ENCODE measurements at places on chromosomes 3 and 15. TPM values are rescaled to one million over a fixed set of nuclear protein-coding genes. Genes with fewer than 3 reads are reported as not detected.

DNA sequence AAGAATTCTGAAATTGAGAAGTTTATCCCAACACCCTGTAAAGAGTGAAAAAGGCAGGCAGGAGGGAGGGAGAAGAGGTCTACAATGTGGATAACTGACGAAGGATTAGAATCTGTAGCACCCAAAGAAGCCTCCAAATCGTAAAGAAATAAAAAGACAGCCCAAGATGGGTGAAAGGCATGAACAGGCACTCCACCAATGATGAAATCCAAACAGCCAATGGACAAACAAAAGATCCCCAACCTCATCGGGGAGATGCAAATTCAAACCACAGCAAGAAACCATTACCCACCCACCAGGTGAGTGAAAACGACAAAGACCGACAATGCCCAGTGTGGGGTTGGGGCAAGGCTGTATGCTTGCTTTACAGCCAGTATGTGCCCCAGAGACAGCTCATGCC lies 85.6 kb downstream of the IQSEC1 start:
- no peak for DNase-seq
- H3K27ac ChIP-seq, result no peak overlapping the region
- no peaks in the 10 kb centered on the region for H3K36me3 ChIP-seq

The AP3B2 gene
- total RNA-seq, result 0.46 TPM

DNA sequence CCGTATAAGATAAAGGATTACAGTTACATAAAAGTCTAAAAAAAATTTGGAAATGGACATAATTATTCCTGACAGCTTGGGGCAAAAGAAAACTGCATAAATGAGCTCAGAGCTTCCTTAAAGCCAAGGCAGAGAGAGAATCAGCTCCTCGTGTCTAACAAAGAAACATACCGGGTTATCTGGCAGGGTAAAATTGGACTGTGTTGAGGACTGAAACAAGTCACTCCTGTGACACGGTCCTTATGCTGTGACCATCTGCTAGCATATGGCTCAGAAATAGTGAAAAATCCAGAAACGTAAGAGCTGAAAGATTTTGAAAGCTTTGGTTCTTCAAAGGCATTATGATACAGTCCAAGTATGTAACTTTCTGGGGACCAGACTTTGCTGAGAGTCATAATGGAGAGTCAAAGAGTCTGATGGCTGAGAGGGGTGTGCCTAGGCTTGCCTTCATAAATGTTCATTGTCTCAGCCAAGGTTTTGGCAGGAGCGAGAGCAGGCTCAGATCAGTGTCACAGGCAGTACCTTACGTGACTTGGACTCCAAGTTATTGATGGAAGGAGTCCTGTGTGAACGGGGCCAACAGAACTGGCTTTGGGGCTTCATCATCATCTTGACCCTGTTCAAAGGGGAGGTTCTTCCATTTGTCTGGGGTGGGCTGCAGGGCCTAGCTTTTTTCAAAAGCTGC lies 12.5 kb downstream of the MAP6D1 start:
- H3K27ac ChIP-seq, result no peak overlapping the region
- no peaks in the 10 kb centered on the region for H3K27me3 ChIP-seq
- DNase-seq, result no peak
- no peaks in the 10 kb centered on the region for H3K4me1 ChIP-seq
- no peak overlapping the region for H3K4me3 ChIP-seq

- H3K27me3 ChIP-seq, result no peaks in the 10 kb centered on the region
- no peak overlapping the region for H3K27ac ChIP-seq
- peaks cover 6% of the 10 kb centered on the region for H3K4me1 ChIP-seq
- H3K36me3 ChIP-seq, result no peaks in the 10 kb centered on the region
- no peak for DNase-seq
These were observed 28.4 kb upstream of the TPRG1 start for GRCh38 chr3:189143321-189143720.

The ANKUB1 gene
- 3.0 TPM for total RNA-seq

The ONECUT1 gene
- total RNA-seq, result not detected

The ARL14 gene
- total RNA-seq, result not detected

The C3orf62 gene
- 4.2 TPM for total RNA-seq

DNA sequence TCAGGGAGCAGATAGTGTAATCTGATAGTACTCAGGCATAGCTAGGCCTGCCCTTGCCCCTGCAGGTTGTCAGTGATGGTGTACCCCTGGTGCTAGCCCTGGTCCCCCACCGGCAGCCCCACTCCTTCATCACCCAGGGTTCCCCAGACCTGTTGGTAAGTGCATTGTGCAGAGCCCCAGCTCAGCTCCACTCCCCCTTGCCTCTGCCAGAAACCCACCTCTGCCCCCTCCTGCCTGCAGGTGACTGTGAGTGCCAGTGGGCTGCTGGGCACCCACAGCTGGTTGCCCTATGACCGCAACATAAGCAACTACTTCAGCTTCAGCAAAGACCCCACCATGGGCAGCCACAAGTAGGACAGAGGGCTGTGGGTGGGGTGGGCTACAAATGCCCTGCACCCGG lies 27.5 kb downstream of the NBEAL2 start:
- H3K27me3 ChIP-seq, result no peaks in the 10 kb centered on the region
- DNase-seq, result no peak
- no peak overlapping the region for H3K4me3 ChIP-seq
- H3K36me3 ChIP-seq, result peaks cover 45% of the 10 kb centered on the region
- peaks cover 15% of the 10 kb centered on the region for H3K4me1 ChIP-seq

The TEX9 gene
- 1.6 TPM for total RNA-seq

- peaks cover 3% of the 10 kb centered on the region for H3K4me1 ChIP-seq
- peaks cover 17% of the 10 kb centered on the region for H3K36me3 ChIP-seq
- no peak overlapping the region for H3K4me3 ChIP-seq
- H3K27ac ChIP-seq, result no peak overlapping the region
These were observed 38.6 kb upstream of the RAB6B start for GRCh38 chr3:133934073-133934970.

The OR5K2 gene
- total RNA-seq, result not detected

DNA sequence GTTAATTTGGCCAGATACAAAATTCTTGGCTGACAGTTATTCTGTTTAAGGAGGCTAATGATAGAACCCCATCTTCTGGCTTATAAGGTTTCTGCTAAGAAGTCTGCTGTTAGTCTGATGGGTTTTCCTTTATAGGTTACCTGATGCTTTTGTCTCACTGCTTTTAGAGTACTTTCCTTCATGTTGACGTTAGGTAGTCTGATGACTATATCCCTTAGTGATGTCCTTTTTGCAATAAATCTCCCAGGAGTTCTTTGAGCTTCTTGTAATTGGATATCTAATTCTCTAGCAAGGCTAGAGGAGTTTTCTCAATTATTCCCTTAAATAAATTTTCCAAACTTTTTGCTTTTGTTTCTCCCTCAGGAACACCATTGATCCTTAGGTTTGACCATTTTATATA lies 114.1 kb upstream of the CDIN1 start:
- no peaks in the 10 kb centered on the region for H3K36me3 ChIP-seq
- no peaks in the 10 kb centered on the region for H3K27me3 ChIP-seq
- DNase-seq, result no peak
- no peak overlapping the region for H3K4me3 ChIP-seq

The PML gene
- 63.1 TPM for total RNA-seq

GRCh38 chr3:107987036-107987939 lies 103.5 kb downstream of the CD47 start:
- DNase-seq, result peak; percentile 86
- no peak overlapping the region for H3K4me3 ChIP-seq
- H3K27ac ChIP-seq, result peak overlapping the region; percentile 75
- H3K36me3 ChIP-seq, result no peaks in the 10 kb centered on the region

DNA sequence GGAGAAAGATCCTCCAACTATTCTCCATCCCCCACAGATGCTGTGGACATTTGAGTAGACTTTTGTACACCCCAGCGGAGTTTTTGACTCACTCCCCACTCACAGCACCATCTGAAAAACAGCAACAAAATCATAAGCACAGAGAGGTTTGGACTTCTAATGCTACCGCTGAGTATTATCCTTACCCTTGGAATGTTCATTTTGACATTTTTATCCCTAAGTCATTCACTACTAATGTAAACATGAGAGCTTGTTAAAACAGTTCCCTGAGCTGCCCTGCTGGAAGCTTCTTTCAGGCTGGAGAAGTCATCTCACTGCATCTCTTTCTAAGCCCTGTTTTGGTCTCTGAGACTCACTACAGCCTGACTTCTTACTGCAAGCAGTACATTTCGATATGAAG lies 1045.9 kb downstream of the MCTP2 start:
- H3K27me3 ChIP-seq, result no peaks in the 10 kb centered on the region
- H3K4me1 ChIP-seq, result peaks cover 4% of the 10 kb centered on the region
- no peak for DNase-seq

GRCh38 chr3:60169755-60170154 lies 1081.5 kb downstream of the FHIT start:
- no peak overlapping the region for H3K4me3 ChIP-seq
- no peaks in the 10 kb centered on the region for H3K27me3 ChIP-seq
- H3K27ac ChIP-seq, result no peak overlapping the region
- no peaks in the 10 kb centered on the region for H3K4me1 ChIP-seq
- H3K36me3 ChIP-seq, result no peaks in the 10 kb centered on the region
- no peak for DNase-seq

DNA sequence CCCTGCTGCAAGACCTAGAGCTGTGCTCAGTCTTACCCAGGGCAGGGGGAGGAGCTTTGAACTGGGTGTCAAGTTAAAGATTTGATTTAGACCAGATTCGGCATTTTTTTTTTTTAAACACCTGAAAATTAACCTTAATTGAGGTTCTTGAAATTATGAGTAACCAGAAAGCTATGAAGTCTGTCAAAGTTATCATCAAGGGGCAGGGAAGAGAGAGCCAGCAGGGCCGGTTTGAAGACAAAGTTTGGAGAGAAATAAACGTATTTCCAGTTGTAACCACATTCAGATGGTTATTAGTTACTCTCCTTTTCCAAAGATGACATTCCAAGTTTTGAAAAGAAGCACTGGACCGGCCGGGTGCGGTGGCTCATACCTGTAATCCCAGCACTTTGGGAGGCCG lies 12.0 kb downstream of the TMEM266 start:
- H3K27ac ChIP-seq, result no peak overlapping the region
- no peaks in the 10 kb centered on the region for H3K36me3 ChIP-seq
- H3K4me1 ChIP-seq, result no peaks in the 10 kb centered on the region
- H3K4me3 ChIP-seq, result no peak overlapping the region

DNA sequence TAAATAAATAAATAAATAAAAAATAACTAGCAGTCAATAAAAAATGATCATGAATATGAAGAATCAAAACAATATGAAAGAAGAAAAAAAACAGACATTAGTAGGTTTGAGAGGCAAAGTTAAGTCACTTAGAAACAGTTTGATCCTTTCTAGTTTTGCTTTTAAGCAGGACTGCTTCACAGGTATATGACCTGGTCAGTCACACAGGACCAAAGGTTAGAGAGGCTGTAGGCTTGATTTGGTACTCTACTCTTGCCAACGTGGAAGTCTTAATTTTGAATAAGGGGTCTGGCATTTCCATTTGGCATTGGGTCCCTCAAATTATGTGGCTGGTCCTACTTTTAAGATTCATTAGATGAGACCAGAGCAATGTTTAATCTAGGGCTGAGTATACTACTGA lies 441.7 kb upstream of the NECTIN3 start:
- H3K27me3 ChIP-seq, result no peaks in the 10 kb centered on the region
- no peak overlapping the region for H3K27ac ChIP-seq
- no peak for DNase-seq
- H3K4me1 ChIP-seq, result no peaks in the 10 kb centered on the region
- no peak overlapping the region for H3K4me3 ChIP-seq

DNA sequence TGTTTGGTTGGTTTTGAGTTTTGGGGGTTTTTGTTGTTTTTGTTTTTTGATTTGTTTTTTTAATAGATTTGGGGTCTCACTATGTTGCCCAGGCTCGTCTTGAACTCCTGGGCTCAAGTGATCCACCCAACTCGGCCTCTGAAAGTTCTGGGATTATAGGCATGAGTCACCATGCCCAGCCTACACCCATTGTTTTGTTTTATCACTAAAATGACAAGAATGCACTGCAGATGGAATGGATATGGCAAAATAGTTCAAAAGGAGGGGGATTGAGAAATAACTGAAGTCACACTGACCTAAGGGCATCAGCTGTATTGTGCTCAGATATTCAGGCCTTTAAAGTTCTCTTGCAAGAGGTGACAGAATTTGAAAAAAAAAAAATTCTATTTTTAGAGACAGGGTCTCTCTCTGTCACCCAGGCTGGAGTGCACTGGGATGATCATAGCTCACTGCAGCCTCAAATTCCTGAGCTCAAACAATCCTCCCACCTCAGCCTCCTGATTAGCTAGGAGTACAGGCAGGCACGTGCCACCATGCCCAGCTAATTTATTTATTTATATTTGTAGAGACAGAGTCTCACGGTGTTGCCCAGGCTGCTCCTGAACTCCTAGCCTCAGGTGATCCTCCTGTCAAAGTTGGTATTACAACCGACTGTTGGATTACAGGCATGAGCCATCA lies 4.4 kb upstream of the RASA2 start:
- H3K27me3 ChIP-seq, result no peaks in the 10 kb centered on the region
- H3K27ac ChIP-seq, result no peak overlapping the region
- no peaks in the 10 kb centered on the region for H3K36me3 ChIP-seq
- peaks cover 22% of the 10 kb centered on the region for H3K4me1 ChIP-seq

GRCh38 chr15:85743392-85744055 lies 51.2 kb downstream of the KLHL25 start:
- H3K4me3 ChIP-seq, result no peak overlapping the region
- peaks cover 87% of the 10 kb centered on the region for H3K36me3 ChIP-seq
- H3K27me3 ChIP-seq, result no peaks in the 10 kb centered on the region

- H3K36me3 ChIP-seq, result peaks cover 6% of the 10 kb centered on the region
- peak overlapping the region; percentile 99 for H3K27ac ChIP-seq
- no peak for DNase-seq
These were observed 878 bp upstream of the RAD51 start for GRCh38 chr15:40693904-40694687.

GRCh38 chr15:86759800-86760523 lies 680.3 kb downstream of the AGBL1 start:
- H3K27ac ChIP-seq, result no peak overlapping the region
- H3K4me1 ChIP-seq, result no peaks in the 10 kb centered on the region
- no peaks in the 10 kb centered on the region for H3K27me3 ChIP-seq
- no peak for DNase-seq
- H3K4me3 ChIP-seq, result no peak overlapping the region

The PATL2 gene
- 6.2 TPM for total RNA-seq

DNA sequence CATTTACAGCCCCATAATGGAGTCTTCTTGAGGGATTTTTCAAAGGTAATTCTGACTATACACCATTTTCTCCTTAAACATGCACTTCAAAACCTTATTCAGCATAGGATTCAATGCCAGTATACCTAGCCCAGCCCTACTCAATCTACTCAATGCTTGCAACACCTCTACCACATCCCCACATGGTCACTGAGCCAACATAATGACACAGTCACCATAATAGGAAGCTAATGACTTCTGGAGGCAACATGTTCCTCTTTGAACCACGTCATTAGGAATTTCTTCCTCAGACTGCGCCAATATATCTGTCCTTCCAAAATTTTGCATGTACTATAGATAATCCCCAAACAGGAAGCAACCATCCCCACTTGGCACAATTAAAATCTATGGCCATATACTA lies 153.9 kb upstream of the SETMAR start:
- H3K27me3 ChIP-seq, result no peaks in the 10 kb centered on the region
- H3K27ac ChIP-seq, result no peak overlapping the region
- no peak overlapping the region for H3K4me3 ChIP-seq
- H3K4me1 ChIP-seq, result no peaks in the 10 kb centered on the region
- H3K36me3 ChIP-seq, result no peaks in the 10 kb centered on the region
- no peak for DNase-seq
